ENCODE measurements at places on chromosomes 3 and 15.

- no peak for DNase-seq
Measured at GRCh38 chr3:42979044-42979972, at the start of gene GASK1A. GASK1A (plus strand) TSS chr3:42979311; CDS start chr3:42979643, 332 bp downstream.

GRCh38 chr3:34068505-34068904, 270.1 kb downstream of the PDCD6IP start:
- DNase-seq = no peak

DNA sequence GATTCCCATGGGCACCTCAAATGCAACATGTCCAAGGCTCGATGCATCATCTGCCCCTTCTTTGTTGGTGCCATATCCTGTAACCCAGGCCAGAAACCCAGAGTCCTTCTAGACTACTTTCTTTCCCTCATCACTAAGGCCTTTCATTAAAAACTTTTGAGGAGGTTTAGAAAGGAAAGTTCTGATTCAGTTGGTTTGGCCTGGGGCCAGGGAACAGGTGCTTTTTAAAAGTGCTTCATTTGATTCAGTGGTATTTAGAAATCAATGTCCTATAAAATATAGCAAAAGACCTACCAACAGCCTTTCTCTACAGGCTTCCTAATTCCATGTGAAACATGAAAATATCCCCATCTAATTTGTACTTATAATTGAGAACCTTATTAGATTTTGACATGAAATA, 341.9 kb upstream of the RORA start:
- DNase-seq = no peak

DNA sequence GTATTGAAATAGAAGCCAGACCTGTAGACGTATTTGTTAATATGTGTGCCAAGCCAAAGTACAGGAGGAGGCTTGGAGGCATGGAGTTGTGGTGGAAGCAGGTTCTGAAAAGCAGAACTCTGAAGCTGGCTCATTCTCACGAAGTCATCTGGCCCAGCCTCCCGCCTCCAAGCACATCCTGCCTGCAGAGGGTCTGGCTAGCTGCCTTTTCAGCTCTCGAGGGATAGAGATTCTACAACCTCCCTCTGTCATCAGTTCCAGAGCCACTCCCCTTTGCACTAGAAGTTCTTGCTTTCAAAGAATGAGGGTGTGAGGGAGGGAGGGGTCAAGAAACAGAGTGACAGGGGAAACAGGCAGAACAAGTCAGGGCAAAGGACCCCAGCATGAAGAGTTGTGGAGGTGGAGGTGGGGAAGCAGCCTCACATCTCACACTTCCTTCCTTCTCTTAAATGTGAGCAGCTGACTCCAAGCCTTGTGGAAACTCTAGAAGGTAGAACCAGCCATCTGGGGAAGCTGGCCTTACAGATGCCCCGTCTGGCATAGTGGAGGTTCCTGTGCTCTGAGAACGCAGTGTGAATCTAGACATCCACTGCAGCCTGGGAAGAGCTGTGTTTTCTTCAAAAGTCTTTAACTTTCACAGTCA, 95.3 kb downstream of the SLC49A4 start:
- DNase-seq = no peak

DNA sequence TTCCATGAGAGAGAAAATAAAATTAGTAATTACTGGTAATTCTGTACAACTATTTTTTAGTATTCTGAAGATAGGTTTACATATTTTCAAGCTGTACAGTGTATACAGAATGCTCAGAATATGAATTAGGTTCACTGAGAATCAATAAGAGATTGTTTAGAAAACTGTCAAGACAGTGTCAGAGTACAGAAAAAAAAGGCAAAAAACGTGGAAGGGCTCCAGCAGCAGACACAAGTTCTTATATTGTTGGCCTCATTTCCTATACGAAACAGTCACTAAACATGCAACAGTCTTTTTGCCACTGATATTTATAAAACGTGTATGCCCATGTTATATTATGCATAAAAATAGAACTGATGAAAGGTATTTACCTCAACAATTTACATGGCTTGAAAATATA, 103.9 kb downstream of the ISL2 start:
- no peak for DNase-seq

DNA sequence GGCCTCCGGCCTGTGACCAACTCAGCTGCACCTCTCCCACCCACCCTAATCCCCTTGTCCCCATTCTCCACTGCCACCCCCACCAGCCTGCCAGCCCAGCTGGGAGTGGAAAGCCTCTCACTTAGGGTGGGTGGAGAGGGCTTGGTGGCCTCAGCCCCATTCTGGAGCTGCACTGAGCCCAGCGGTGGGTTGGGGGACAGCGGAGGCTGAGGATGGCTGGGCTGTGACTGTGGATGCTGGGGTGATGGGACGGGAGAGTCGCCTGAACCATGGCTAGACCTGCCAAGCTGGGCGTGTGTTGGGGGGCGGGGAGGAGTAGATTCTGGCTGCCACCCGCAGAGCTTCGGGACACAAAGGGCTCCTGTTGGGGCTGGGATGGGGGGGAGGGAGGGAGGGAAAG, 1.8 kb downstream of the CLCN2 start:
- DNase-seq = no peak
